ENCODE measurements at places on chromosomes 7 and 10.

- no peak for DNase-seq
Measured at GRCh38 chr7:157925383-157925875, 588.6 kb downstream of the DNAJB6 start.

GRCh38 chr10:60384011-60384410 lies 5.7 kb downstream of the ANK3 start:
- DNase-seq, result no peak

DNA sequence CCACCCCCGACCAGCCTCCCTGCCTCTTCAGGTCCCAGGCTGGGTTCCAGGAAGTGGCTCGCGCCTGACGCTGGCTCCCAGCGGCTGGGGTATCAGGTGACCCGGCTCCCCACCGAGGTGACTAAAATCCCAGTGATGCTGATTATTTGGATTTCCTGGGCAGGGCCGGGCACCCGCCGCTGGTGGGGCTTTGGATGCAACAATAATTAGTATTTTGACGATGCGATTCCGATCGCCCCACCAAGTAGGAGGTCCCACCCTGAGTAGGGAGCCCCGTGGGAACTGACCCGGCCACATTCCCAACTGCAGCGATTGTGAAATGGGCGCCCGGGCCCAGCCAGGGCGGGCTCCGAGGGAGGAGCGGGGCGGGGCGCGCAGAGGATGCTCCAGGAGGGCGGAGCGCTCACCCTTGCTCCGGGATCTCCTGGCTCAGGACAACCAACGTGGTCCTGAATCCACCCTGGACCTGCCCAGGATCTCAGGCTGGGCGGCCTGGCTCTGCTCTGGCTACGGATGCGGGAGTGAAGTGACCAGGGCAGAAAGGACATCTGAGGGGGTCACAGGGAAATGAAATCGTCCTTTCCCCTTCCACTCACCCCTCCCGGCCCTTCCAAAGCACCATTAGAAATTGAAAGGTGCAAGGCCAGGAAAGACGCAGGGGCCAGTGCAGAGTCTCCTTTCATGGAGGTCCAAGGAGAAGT lies 32.6 kb downstream of the DUSP5 start:
- no peak for DNase-seq

DNA sequence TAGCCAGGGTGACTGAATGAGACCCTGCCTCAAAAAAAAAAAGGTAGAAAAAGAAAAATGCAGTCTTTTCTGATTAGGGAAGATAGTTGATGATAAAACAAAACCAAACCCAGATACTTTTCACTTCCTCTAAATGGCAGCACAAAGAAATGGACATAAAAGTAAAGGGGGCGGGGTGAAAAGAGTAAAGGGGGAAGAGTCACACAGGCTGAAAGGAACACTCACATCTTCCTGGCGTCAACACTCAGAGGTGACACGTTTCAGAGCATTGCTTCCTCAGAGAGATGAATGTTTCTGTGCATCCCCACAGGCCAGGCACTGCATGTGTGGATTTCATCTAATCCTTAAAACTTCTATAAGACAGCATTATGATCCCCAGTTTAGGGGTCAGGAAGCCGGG lies 81.2 kb downstream of the HIPK2 start:
- DNase-seq, result no peak

DNA sequence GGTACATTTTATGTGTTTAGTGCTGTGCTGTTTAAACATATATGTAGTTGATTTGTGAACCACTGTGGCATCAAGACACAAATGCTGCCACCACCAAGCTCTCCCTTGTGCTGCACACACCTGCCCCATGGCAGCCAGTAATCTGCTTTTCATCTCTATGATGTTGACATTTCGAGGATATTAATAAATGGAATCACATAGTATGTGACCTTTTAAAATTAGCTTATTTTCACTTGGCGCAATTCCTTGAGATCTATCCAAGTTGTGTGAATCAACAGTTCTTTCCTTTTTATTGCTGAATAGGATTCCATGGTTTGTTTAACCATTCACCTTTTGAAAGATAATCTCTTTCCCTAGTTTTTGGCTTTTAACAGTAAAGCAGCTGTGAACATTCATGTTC lies 73.1 kb downstream of the BMPR1A start:
- no peak for DNase-seq

- no peak for DNase-seq
Measured at GRCh38 chr10:26437637-26438461, at the start of gene APBB1IP. Gene APBB1IP, plus strand, starts transcription at chr10:26438341. Its CDS starts 53,986 bp downstream, at chr10:26492327.

- DNase-seq, result no peak
Measured at GRCh38 chr10:3056280-3057037, 10.9 kb upstream of the PFKP start.

- no peak for DNase-seq
Measured at GRCh38 chr7:26863518-26864308, 677 bp downstream of the SKAP2 start.

- DNase-seq, result no peak
Measured at GRCh38 chr10:75926763-75927162, 495.3 kb downstream of the LRMDA start.

GRCh38 chr10:59360605-59361405 lies 1.5 kb downstream of the FAM13C start:
- no peak for DNase-seq

DNA sequence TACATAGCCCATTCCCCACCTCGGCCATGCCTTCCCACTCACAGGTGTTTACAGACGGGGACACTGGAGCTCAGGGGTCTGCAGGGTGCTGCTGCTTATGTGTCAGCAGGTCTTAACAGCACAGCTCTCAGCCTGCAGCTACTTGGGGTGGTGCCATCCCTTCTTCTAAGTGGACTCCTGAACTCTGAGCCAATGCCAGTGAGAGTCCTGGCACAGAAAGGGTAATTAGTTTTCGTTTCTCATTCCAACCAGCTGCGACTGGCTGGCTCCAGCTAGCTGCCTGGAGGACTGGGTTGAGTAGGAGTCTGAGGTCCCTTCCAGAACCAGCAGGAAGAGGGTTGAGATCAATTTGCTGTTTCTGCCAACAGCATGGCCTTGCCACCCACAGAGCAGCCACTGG lies 88.3 kb upstream of the AGK start:
- DNase-seq, result no peak

DNA sequence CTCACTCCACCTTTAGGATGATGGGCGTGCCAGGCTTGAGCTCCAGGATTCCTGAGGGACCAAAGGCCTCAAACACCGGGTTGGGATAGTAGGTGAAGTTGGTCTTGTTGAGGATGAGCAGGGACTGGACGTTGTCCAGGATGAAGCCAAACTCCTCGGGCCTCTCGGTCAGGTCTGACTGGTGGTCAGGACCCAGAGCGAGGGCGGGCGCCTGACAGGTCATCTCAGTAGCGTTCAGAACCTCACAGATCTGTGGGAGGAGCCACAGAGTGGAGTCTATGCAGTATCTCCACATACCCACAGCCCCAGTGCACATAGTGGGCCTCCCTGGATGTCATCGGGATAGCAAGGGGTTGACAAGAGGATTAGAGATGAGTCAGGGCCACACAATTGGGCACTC lies 394.9 kb downstream of the PLXNA4 start:
- DNase-seq, result no peak

GRCh38 chr7:116582806-116583444 lies 58.1 kb downstream of the CAV1 start:
- DNase-seq, result no peak

DNA sequence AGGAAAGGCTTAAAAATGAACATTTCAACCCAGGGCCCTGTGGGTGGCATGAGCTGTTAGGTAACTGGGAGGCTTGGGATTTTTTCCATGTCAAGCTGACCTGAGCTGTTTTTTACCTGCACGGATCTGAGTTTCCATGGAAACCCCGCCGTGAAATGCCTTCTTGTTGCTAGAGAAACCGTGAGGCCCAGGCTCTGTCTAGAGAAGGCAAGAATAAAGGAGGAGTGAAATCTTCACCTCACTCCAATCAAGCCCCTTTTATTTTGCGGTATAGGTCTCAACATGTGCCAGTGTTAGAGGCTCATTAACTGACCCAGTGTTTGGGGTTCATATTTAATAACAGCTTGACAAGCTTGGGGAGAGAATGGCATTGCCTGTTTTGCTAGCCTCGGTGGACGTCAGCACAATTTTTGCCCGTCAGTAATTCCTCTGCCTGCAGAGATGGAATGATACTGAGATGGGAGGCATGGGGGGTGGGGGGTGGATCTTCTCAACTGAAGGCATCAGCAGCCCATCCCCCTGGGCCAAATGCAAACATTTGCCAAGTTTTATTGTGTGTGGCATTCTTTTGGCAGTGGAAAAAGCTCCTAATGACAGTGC lies 48.9 kb upstream of the PDCD4 start:
- DNase-seq, result no peak

DNA sequence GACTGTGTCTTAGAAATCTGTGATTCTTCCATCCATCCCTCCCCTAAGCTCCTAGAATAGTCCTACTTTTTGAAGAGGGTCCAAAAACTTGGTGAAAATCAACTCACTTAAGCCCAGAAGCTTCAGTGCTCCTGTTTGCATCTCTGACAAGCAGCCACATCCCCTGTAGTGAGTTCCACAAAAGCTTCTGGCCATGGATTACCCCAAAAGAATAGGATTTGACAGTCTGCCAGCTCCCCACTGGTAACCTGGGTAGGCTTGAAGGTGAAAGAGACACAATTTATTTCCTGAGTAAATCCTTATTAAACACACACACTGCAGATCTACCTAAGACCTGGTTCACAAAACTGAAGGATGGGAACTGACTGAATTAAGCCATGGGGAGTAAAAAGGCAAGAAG lies 46.5 kb downstream of the LGI1 start:
- DNase-seq, result no peak

DNA sequence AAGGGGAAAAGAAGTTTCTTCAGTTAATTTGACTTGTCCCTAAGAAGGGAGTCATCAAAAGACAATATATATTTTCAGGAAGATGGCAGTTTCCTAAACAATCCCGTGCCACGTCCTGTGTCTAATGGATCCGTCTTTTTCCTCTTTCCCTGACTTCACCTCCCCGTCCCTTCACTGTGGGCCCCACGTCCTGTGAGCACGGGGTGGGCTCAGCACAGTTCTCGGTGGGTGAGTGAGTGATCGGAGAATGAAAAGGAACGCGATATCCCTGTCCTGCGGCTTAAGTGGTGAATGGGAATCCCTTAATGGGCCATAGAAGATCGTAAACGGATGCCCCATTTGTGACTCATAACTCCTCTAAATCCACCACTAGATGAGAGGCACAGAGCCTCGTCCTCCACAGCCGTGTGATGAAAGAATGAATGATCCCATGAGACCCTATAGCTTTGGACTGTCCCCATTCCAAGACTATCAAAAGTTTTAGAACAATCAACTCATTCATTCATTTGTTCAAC lies 63.5 kb upstream of the PITRM1 start:
- DNase-seq, result no peak

GRCh38 chr10:130009228-130009627 lies 45.2 kb upstream of the EBF3 start:
- DNase-seq, result no peak

- no peak for DNase-seq
Measured at GRCh38 chr10:29749150-29749549, 114.4 kb upstream of the SVIL start.

- no peak for DNase-seq
Measured at GRCh38 chr7:133513608-133514007, 260.7 kb downstream of the EXOC4 start.

DNA sequence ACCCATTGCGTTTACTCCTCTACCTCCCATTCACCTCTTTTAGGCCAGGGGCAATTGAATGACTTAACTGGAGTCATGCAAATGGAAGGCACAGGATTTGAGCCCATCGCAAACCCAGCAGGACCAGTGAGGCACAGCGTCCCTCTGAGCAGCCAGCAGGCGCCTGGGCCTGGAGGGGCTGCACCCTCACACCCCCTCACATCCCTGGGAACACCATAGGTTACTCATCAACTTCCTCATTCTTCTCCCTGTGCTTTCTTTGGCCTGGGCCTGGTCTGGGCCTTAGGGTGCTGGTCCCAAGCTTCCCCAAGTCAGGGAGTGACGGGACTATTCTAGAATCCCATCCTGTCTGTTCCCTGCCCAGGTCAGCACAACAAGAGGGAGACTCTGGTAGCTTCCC lies 169.4 kb upstream of the EEPD1 start:
- no peak for DNase-seq

DNA sequence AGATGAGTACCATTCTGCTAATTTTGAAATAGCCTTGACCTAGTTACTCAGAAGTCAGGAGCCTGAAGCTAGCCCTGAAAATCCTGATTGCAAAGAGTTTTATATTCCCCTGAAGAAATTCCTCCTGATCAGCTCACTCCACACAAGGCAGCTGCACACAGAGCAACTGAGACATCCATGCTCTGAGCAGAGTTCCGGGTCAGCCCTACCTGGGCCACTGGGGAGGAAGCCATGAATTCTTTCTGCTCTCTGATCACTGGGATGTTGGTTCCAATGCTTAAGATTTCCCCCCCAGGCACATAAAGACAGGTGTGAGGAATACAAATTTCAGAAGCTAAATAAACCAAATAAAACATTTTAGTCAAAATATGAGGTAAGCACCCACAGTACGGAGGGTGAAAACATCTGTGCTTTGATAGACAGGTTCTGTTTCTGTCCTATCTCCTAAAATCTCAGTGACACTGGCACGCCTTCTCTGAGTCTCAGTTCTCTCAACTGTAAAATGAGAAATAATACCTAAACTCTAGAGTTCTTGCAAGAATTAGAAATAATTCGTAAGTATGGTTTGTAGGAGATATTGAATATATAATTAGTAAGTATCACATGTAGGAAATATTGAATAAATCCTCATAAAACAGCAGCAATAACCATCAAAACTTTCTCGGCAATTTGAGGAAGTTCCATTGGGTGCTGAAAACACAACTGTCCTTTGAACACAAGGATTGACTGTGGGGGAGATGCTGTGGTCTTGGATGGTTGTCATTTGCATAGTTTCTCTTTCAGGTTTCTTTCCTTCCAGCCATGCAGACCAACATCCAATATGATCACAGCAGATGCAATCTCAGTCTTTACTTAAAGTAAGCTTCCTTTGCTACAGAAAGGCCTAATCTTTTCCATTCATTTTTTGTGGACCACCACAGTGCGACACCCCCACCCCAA lies 133.0 kb upstream of the TNS3 start:
- no peak for DNase-seq

GRCh38 chr7:50062951-50063350 lies 30.1 kb downstream of the ZPBP start:
- no peak for DNase-seq

- DNase-seq, result no peak
Measured at GRCh38 chr7:129257168-129257567, 32.3 kb downstream of the AHCYL2 start.

DNA sequence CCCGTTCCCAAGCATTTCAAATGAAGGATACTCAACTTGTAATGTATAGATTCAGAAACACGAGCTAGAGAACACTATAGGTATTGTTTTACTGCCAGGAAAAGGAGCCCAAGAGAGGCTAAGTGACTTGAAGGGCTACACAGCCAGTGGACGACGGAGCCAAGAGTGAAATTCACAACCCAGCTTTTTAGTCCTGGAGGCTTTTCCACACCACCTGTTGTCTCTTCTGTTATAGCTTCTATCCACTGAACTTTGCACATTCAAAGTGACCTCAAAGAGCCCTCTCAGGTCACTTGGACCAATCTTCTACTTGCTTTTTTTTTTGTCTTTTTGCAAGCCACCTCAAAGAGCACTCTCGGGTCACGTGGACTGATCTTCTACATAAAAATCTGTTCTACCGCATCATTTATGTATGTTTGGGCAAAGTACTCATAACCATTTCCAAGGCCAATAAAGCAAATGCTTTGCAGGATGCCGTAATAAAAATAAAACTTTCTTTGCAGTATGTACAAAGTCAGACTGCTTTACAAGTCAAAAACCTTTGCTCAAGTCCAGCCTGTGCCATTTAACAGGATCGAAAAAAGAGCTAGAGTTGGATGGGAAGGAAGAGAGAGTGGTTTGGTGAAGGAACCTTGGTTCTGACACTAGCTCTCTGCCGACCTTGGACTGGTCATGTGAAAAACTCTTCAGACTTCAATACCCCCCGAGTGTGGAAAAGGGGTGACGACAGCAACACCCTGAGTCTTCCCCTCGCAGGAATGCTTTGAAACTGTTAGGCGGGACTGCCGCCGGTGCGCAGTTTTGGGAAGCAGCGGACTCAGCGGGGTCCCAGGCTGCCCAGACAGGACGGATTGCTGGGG lies 821 bp downstream of the SLC35B4 start:
- DNase-seq, result no peak
